ENCODE measurements at places on chromosomes 3 and 15.
A peak's percentile ranks its signal among the peaks of the same experiment; 100 is the strongest.

- no peak for DNase-seq
Observed at GRCh38 chr3:181696626-181697230, 15.0 kb upstream of the SOX2 start.

- DNase-seq = peak; percentile 28
Observed at GRCh38 chr3:134066651-134067530, 37.2 kb upstream of the SLCO2A1 start.

- no peak for DNase-seq
Observed at GRCh38 chr3:38585791-38586420, 63.6 kb downstream of the SCN5A start.

DNA sequence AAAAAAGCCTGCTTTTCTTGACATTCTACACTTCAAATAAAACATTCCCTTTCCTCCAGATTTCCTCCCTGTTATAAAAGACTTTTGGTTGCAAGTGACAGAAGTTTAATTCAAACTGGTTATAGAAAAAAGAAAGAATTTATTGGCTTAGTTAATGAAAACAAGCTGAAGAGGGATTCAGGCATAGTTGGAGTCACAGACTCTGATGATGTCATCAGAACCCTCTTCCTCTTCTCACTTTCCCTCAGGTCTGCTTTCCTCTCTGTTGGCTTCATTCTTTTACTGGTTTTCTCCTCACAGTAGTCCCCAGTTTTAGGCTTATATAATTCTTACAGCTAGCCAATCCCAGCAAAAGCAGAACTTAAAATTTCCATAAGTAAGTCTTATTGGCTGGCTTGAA, 32.0 kb upstream of the MBNL1 start:
- DNase-seq = peak; percentile 52

DNA sequence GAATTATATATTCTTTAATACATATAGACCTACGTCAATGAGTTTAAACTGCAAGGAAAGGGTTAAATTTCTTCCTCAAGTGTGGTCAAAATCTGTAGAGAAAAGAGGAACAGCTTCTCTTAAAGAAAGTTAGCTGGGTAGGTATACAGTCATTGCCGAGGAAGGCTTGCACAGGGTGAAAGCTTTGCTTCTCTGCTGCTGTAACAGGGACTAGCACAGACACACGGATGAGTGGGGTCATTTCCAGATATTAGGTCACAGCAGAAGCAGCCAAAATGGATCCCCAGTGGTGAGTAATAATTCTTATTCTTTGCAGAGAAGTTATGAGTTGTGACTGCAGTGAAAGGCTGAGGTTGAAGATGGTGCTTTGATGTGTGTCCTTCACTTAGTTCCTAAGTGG, at the start of gene CD86:
CD86 (plus strand) TSS at position 148 of the 400 bp plus-strand sequence; CDS start at position 276, 128 bp downstream.
- DNase-seq = peak; percentile 11

DNA sequence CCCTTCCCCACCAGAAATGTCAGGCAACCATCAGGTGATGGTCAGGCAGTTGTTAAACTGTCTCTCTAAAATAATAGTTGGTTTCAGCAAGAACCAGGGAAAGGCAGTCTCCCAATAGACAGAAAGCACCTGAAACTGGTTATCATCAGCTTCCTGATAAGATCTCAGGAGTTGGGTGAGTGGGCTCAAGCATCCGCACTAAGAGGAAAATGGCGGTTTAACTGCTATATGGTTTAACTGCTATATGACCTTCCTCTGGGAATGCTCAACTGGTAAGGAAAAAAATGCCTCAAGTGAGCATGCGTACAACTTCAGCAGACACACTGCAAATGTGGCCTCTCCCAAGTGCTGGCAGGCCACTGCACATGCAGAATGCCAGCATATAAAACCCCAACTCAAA, 240.8 kb upstream of the CMC1 start:
- DNase-seq = no peak

- DNase-seq = no peak
Observed at GRCh38 chr3:29868543-29869101, 587.8 kb downstream of the RBMS3 start.

DNA sequence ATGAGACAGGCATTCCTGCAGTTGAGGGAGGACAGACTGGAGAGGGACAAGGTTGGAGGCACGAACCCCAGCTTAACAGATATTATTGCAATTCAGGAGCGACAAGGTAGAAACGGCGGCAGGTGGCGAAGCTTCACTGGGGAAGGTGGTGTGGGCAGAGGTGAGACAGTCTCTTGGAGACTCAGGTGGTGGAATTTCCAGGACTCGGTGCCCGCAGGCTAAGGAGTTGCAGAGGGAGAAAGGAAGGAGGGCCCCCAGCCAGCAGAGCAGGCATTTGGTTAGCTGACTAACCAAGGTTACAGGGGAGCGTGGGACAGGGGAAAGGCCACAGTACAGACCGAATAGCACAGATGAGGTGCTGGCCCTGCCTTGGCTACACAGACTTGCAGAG, 3.0 kb downstream of the FAM174B start:
- no peak for DNase-seq

GRCh38 chr15:42595626-42596240, 20.3 kb downstream of the STARD9 start:
- DNase-seq = peak; percentile 16

- DNase-seq = no peak
Observed at GRCh38 chr3:16370872-16371740, 106.1 kb downstream of the OXNAD1 start.

DNA sequence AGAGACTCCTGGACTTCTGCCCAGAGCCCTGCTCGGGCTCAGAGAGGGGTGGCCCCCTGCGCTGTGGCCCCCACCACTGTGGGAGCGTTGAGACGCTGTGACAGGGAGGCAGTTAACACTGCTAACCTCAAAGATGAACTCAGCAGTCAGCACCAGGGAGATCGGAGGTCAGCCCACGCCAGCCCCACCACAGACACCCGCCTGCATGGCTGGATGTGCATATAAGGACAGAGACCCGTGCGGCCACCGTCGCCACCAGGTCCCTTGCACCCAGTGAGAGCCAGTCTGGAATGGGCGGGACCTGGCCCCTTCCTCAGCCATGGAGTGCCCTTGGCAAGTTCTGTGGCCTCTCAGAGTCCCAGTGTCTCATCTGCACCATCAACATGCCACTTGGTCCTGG, 48.5 kb upstream of the FURIN start:
- no peak for DNase-seq

DNA sequence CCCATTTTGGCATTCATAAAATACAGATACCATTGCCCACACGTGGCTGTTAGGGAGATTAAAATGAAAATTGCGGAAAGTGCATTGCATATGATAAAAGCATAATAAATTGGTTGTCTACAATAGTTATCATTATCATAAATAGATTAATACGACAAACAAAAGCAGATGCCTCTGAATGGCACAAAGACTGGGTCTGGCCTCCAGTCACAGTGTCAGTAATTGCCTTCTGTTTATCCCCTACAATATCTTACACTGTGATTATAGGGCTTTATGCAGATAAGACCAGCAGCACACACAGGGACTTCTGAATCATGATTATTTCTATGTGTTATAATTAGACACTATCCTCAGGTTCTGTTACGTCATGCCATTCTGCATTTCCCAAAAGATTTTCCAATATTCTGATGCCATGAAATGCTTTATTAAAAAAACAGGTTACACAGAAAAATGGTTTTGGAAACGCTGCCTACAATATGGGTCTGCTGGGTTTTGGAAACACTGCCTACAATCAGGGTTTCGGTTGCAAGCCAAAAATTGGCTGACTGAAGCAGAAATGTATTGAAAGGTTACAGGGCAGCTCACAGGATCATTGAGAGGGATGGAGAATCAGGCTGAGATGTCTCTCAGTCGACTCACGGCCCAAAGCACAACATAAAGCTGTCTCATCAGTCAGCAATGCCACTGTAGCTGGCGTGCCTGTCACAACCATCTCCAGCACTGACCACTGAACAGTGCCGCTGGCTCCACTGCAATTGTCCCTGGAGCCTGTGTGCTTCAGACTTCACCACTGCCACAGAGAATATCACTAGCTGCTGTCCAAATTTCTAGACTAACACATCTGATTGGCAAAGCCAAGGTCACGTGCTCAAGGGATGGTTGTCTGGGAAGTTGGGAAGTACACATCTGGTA, 248.1 kb downstream of the ERC2 start:
- no peak for DNase-seq

GRCh38 chr3:179608931-179609720, 4.5 kb downstream of the NDUFB5 start:
- DNase-seq = no peak

DNA sequence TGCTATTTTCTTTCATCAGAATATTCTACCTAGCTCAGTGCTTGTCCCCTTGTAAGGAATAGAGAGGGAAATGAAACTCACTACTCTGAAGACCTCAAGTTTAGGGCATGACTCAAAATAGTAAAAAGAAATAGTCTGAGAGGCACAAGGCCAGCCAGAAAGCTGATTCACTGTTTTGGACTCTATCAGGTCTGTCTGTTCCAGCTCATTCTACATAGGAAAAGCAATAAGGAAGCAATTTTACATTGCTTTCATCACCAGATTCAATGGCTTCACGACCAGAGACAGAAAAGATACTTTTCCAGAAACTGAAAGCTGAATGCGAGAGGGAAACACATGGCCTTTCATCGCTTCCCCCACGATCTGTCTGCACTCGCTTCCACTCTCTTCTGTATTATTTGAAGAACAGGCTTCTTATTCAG, 276.0 kb downstream of the GBE1 start:
- peak; percentile 89 for DNase-seq

DNA sequence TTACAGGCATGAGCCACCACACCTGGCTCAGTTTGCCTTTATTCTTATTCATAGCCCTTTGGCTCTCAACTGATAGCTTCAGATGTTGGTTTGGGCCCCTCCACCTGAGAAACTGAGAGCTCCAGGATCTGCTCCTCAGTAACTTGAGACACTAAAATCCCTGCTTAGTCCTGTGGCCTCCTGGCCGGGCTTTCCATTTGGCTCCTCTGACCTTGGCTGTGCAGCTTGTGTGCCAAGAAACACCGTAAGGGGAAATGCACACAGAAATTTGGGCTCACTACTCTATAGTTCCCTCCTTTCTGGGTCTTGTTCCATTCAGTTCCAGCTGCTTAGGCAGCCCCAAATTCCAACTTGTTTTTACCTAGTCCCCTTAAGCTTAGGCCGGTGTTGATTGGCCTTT, 24.9 kb downstream of the NIPA2 start:
- no peak for DNase-seq

- no peak for DNase-seq
Observed at GRCh38 chr15:23736033-23736673, 49.0 kb upstream of the NDN start.

DNA sequence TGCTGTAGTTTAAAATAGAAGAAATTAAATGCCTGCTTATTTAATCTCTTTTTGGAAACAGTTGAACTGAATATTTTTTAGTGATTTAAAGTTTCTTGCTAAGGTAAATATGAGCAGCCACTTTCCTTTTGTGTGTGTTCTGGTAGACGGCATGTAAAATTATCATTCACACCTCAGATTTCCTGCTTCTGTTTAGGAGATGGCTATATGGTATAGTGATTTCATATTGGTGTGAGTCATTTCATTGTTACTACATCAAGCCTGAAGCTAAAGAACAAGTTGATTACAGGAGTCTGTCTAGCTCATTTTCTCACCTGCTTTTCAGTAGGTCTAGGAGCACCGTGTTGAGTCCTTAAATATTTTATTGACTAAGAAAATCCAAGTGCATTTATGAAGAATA, 2.2 kb downstream of the LRCH3 start:
- DNase-seq = peak; percentile 68

- DNase-seq = peak; percentile 81
Observed at GRCh38 chr3:129612534-129613366, 6.3 kb upstream of the PLXND1 start.

GRCh38 chr15:71779073-71779797, 31.1 kb upstream of the NR2E3 start:
- no peak for DNase-seq

GRCh38 chr3:173793963-173794362, 396.4 kb downstream of the NLGN1 start:
- DNase-seq = no peak

- peak; percentile 69 for DNase-seq
Observed at GRCh38 chr3:32296251-32297204, 58.0 kb downstream of the CMTM8 start.

GRCh38 chr15:42553554-42553953, 4.9 kb downstream of the HAUS2 start:
- DNase-seq = no peak

DNA sequence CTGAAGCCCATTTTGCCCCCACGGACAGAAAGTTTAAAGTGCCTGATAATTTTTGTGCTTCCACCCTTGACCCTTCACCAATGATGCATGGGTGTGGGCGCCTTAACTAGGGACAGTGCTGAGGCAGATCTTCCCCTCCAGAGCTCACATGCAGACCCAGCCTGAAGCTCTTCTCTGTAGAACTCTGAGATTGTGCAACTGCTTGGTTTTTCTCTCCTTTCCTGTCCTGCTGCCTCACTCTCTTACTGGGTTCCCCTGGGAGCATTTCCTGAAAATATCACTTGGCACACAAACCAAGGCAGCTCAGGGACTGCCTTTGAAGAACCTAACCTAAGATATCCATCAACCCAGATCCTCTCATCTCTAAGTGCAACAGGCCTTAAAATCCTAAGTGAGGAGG, 220.3 kb upstream of the STT3B start:
- peak; percentile 41 for DNase-seq

GRCh38 chr3:147118611-147119010, 287.7 kb downstream of the ZIC4 start:
- no peak for DNase-seq

DNA sequence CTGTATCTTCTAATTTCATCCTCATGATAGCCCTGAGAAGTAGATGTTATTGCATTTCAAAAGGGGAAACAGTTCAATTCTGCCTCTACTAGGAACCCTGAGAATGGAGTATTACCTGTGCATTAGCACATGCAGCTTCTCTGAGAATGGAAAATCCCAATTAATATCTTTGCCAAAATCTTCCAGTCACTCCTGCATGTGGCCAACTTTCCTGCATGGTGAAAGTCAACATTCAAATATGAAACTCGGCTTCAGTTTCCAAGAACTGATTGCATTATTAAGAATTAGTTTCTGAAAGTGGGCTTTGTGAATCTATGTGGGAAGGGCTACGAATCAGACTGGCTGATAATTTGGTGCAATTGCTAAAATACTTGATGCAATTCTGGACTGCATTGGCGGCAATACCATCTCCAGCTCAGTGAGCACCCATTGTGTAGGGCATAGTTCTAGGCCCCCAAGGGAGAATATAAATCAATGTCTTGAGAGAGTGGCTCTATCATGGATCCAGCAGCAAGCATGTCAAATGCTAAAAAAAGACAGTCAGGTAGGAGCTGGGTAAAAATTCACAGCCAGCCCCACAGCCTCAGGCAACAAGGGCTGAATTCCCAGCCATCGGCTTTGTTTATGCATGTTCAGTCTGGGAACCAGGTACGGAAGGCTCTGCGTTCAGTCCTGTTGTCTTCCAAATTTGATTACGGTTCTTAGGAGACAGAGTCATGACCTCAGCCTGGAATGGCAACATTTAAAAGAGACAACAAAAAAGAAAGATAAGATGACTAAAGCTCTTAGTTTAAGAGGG, 18.8 kb upstream of the BCL6 start:
- peak; percentile 25 for DNase-seq

DNA sequence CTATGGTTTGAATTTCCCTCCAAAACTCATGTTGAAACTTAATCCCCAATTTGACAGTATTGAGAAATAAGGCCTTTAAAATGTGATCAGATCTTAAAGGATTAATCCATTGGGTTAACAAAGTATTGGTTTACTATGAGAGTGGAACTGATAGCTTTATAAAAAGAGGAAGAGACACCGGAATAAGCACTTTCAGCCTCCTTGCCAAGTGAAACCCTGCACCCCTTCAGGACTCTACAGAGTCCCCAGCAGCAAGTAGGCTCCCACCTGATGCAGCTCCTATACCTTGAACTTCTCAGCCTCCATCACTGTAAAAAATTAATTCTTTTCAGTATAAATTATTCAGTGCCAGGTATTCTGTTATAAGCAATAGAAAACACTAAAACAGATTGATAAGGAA, 348.3 kb downstream of the CGGBP1 start:
- DNase-seq = no peak

All from GM23248 (cell line).